CD4-positive, alpha-beta T cell treated with Interleukin-6 at 100 ng/mL for 8 hours (primary cell): ENCODE measurements at places on chromosomes 16 and 17.

GRCh38 chr16:19085679-19086200 lies 18.3 kb downstream of the COQ7 start:
- DNase-seq: no peak

- no peak for DNase-seq
Measured at GRCh38 chr16:81627024-81627423, 152.1 kb upstream of the PLCG2 start.

DNA sequence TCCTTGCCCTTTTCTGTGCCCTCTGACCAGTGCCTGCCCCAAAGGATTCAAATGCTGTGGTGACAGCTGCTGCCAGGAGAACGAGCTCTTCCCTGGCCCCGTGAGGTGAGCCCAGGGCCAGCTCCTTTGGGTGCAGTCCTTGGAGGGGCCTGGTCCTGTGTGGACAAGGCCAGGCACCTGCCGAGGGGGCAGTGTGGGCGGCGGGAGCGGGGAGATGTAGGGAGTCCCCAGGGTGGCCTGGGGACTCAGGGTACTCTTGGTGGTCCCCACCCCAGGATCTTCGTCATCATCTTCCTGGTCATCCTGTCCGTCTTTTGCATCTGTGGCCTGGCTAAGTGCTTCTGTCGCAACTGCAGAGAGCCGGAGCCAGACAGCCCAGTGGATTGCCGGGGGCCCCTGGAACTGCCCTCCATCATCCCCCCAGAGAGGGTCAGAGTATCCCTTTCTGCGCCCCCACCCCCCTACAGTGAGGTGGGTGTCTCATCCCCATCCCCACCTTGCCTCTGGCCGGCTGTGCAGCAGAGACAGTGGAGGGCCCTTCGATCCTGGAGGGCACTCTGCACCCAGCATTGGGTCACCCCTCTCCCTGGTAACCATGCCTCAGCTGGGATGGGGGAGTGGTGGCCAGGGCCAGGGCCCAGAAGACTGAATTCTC lies 4.4 kb downstream of the TMEM92 start:
- no peak for DNase-seq

DNA sequence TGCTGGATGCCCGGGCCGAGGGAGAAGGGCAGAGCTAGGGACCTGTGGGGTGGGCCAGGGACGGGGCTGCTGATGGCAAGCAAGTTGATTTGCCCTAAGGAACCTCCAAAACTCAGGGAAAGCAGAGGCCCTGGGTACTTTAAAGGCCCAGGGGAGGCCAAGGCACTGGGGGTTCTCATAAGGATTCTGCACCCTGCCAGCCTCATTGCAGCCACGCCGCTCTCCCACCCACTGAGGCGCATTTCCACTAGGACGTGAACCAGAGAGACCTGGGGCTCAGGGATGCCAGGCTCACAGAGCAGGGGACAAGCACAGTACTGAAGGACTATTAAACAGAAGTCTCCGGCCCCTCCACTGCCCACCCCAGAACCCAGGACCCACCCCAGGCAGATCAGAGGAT lies 39.4 kb upstream of the RBFOX3 start:
- DNase-seq: no peak

DNA sequence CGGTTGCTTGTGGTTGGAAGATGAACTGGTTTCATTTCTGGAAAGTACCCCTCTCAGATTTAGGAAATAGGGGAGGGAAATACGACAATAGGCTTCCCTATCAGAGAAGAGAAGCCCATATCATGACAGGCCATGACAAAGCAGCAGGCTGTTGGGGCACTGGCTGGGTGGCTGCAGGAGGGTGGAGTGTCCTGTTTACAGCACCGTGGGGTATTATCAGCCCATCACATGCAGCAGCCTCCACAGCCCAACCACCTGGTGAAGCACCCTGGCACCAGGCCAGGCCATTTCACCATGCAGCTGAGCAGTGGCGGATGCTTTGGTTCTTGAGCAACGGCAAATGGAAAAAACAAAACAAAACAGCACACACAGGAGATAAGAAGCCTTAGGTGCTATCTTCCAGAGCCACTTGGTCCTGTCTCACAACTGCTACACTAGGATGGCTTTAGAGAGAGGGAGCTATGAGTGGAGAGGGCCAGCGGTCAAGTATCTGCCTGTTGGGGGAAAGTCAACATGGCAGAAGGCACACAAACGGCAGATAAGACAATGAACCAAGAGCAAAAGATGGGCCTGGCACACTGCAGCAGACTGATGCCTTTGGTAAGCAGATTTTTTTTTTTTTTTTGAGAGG lies 24.2 kb downstream of the FAM117A start:
- DNase-seq: peak; percentile 98

DNA sequence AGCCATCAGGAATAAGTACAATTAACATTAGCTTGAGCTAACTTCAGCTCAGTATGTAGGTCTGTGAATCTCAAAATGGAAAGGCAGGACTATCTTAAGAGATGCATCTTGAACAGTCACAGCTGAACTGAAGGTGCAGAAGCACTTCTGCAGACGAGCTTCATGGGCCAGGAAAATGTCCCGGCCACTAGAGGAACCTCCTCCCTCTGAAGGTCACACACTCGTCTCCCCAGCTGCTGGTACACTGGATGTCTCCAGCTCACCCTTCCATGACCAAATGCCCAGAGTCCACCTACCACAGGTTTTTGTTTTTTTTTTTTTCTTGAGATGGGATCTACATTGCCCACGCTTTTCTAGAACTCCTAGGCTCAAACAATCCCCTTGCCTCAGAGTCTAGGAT lies 33.2 kb downstream of the WDR59 start:
- no peak for DNase-seq

GRCh38 chr16:85570735-85571562 lies 42.2 kb upstream of the GSE1 start:
- DNase-seq: peak; percentile 36

- DNase-seq: no peak
Measured at GRCh38 chr17:74212209-74212912, 1.0 kb upstream of the TTYH2 start.

- DNase-seq: no peak
Measured at GRCh38 chr17:17877529-17878358, 41.0 kb upstream of the SREBF1 start.

- DNase-seq: no peak
Measured at GRCh38 chr16:17330044-17330443, 140.7 kb downstream of the XYLT1 start.

DNA sequence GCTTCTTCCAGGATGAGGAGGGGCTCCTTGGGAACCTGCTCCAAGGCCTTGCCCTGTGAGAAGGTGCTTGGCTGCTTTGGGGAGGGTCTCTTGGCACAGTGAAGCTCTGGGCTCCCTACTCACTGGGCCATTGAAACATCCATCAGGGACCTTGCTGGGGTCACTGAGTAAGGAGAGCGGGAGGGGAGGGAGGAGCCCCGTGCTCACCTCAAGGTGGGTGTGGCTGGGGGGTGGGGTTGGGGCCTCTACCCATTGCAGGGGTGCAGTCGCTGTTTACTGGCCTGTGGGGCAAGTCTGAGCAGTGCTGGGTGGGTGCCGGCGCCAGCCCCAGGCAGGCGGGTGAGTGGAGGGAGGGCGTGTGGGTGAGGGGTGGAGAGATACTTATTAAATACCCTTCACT lies 9.9 kb downstream of the TNS4 start:
- no peak for DNase-seq

DNA sequence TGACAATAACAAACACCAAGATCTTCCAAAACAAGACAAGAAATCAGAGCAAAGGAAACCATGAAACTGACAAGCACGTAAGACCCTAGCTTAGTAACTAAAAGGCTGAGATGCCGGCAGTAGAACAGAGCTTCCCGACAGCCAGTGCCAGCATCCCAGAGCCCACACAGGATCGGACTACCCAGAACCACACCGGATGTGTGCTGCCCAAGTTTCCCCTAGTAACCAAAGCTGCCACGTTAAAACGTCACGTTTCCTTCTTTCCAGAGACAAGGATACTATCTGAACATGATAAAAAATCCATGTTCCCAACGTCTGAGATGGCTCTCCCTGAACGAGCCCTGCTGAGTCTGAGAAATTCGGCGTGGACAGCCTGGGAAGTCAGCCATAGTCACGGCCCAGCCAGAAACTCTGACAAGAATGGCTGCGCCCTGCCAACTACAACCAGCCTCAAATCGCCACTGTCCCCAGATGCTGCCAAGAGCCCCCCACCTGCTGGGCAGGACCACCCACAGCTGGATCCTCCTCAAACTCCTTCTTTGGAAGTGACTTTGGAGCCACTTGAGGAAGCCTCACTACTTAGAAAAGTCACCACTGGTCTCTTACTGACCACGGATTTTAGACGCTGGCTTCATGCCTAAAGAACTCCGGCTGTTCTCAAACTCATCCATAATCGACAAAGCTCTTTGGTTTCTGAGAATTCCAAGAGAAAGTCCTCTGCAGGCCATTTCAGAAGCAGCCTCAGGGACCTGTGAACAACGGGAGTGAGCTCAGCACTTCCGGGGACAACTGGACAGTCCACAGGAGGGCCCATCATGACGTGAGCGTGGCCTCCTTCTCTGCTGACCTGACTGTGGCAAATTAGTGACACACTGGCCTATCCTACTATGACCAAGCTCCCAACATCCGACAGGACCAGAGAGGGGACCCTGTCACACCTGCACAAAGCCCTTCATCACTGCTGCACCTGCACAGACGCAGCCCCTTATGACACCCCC lies 16.7 kb downstream of the CCDC57 start:
- no peak for DNase-seq

DNA sequence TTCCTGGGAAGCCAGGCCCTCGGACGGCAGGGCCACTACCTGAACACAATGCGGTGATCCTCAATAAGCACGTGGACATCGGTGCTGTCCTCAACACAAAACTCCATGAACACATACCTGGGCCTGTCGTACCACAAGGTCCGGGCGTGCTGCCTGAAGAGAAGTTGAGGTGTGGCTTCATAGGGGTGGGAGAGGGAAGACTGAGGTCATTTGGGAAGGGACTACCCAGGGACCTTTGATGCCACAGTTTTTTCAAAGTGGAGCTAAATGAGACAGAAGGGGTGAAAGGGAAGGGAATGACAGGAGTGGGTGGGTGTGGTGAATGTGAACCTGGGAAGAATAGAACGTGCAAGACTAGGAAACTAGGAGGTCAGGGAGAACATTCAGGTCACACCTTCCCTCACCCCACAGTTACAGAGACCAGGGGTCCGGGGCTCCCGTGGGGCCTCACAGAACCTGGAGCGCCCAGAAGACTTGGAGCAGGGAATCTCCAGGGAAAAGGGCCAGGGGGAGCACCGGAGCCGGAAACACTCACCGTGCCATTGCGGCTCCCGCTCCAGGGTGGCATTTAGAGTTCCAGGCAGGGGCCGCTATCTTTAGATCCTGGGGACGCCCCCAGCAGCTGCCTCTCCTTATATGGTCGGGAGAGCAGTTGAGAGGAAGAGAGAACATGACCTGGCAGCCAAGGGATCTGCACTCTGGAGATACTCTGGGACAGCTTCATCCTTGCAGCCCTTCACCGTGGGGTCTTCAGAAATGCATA lies at the start of gene PTGES3L:
Gene PTGES3L (minus strand): TSS at position 570 of the 763 bp plus-strand sequence. CDS start 27 bp downstream, at position 543.
- DNase-seq: no peak

- no peak for DNase-seq
Measured at GRCh38 chr16:64116151-64116550, 1005.7 kb downstream of the CDH11 start.

DNA sequence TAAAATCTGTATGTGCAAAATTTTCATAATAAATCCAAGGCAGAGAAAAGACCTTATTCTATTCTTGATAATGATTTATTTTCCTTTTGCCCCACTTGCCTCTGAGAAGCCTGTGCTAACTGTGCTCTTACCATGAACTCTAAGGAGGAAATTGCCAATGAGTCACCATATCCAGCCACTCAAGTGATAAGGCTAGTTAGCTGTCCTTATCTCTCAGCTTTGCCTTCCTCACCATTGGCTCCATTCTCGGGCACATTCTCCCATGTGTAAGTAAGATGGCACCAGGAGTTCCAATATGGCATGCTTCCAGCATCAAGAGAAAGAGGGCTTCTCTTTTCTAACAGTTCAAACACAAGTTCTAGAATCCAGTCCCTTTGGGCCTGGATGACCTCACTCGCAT lies 142.4 kb downstream of the TOX3 start:
- DNase-seq: no peak

- no peak for DNase-seq
Measured at GRCh38 chr16:74926805-74927204, 58.1 kb downstream of the WDR59 start.

- DNase-seq: no peak
Measured at GRCh38 chr16:4936181-4936990, 562 bp downstream of the PPL start.

GRCh38 chr16:78584213-78584860 lies 484.9 kb downstream of the WWOX start:
- no peak for DNase-seq

GRCh38 chr17:82437325-82437668 lies 13.3 kb downstream of the CYBC1 start:
- no peak for DNase-seq

DNA sequence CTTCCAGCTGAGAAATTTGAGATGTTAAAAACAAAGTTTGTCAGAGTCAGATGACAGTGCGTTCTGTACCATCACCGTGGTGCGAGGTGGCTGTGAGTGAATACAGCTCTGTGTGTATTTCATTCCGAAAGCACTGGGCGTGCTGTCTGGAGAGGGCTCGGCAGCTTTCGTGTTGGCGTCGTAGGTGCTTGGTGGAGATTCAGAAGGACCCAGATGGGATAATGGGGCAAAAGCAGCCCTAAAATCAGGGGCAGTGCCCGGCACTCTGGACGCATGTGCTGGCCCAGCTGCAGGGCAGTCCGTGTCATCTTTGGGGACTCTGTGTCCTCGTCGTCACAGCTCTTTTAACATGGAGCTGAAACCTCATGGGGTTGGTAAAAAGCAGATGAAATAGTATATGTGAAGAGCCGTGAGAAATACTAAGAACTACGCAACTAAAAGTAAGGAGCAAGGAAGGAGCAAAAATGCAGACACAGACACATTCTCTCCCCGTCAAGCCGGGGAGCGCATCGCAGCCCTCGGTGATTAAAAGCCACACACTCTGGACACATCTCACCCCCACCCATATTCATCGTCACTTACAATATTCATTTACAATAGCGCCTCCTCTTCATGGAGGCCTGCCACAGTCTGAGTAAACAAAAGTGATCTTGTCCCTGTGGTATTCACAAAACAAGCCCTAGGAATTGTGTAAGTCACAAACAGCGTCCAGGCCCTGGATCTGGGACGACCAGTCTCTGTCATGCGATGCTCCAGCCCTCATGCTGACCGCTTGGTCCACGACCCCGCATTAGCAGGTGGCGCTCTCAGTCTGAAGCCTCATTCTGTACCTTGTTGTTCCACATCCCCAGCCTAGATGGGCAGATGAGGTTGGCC lies 206.7 kb downstream of the RPTOR start:
- DNase-seq: no peak

GRCh38 chr17:66348584-66349165 lies 46.3 kb downstream of the PRKCA start:
- DNase-seq: no peak

GRCh38 chr16:74051-74746 lies 1.8 kb upstream of the RHBDF1 start:
- no peak for DNase-seq

GRCh38 chr17:30379903-30380381 lies 1.2 kb downstream of the CPD start:
- no peak for DNase-seq

DNA sequence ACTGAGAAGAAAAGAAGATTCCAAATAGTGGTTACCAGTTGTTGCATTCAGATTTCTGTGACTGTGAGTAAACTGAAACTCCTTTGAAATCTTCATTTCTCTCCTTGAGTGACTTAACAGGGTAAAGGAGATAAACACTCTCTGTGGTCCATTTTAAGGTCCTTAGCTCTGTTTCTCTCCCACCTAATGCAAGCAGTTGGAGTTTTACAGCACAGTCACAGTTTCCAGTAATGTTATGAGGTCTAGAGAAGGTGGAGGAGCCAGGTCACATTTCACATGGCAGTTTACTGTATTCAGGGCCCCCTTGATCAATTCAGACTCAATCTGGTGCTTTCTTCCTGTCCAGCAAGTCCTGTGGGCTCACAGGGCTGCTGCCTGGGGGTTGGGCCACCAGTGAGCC lies 32.2 kb upstream of the SLC12A3 start:
- DNase-seq: no peak
